ENCODE measurements at places on chromosomes 1 and 21. TPM values are rescaled to one million over a fixed set of nuclear protein-coding genes. Genes with fewer than 3 reads are reported as not detected.

Gene PRKAA2
- 5.8 TPM for total RNA-seq

Gene SPRR1B
- not detected for total RNA-seq

Gene IGSF9
- total RNA-seq, result 19.6 TPM

Gene NLRP3
- total RNA-seq, result not detected

Gene CFHR5
- total RNA-seq, result not detected

Measured in Caco-2 (cell line).